ENCODE measurements at places on chromosomes 5 and 9.

- DNase-seq: no peak
Observed at GRCh38 chr5:34697308-34698108, 41.4 kb downstream of the RAI14 start.

DNA sequence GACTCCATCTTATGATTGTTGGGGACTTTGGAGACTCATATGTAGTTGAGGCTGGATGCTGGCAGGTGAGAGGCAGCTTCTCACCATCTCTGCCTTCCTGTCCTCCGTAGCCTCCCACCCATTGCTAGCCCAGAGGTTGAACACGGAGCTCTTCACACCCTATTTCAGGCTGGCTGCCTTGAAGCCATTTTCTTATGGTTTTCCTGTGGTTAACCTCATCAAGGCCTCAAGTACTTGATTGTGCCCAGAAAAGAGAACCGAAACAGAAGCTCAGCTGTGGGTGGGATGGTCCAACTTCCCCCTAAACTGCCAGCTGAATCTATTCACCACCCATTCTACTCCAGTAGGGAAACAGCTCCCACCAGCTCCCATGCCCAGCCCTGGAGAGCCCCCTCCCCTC, 102.9 kb downstream of the LIFR start:
- DNase-seq: no peak

DNA sequence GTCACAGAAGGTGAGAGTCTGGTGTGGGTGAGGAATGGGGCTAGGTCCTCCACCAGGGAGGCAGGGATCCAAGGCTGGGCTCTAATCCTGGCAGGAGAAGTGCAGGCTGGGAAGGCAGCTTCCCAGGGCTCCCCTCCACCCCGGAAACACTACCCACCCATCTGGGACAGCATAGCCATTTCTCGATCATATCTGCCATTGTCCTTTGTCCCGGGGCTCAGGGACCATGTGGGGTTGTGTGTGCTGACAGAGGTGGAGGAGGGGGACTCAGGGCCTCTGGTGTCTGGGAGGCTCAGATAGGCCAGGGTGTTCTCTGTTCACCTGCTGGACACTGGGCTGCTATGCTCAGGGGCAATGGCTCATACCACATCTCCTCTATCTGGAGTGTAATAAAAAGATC, 32.2 kb upstream of the STRBP start:
- DNase-seq: no peak

- no peak for DNase-seq
Observed at GRCh38 chr9:71703172-71703872, 65.0 kb downstream of the CEMIP2 start.

- no peak for DNase-seq
Observed at GRCh38 chr5:76379316-76379715, 23.8 kb upstream of the IQGAP2 start.

DNA sequence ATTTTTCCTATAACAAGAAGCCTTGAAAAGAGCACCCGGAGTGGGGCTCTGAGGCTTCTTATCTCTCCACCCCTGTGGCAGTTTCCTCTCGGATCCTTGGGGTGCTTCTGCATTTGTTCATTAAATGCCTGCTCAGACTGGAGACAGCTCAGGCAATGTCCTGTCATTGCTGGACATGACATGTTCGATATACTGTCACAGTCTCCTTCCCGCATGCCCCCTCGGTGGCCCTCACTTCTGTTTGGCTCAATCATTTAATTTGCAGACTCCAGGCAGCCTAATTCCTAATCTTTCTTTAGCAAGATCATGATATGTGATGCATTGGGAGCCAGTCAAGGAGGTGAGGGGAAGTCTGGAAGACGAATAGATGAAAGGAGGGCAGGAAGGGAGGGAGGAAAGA, 37.5 kb upstream of the CPEB4 start:
- no peak for DNase-seq

- DNase-seq: no peak
Observed at GRCh38 chr9:134285215-134285845, 40.9 kb upstream of the RXRA start.

GRCh38 chr5:107306594-107306993, 364.1 kb downstream of the EFNA5 start:
- DNase-seq: no peak

GRCh38 chr5:143701493-143701892, 110.5 kb upstream of the HMHB1 start:
- no peak for DNase-seq

DNA sequence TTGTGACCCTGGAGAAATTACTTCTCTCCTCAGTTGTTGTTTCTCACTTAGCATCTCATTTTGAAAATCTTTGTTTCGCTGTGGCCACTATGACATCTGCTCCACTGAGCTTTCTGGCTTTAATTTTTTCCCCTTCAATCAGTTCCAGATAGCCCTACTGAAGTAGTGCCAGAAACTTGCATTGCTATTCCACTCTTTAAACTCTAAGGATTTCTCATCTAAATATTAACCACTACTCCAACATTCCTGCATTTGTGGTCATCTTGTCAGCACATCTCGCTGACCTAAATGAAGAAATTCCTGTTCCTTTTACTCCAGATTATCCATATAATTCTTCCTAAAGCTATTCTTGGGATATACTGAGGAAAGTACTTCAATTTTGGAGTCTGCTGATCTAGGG, 15.3 kb upstream of the NOL6 start:
- DNase-seq: no peak

DNA sequence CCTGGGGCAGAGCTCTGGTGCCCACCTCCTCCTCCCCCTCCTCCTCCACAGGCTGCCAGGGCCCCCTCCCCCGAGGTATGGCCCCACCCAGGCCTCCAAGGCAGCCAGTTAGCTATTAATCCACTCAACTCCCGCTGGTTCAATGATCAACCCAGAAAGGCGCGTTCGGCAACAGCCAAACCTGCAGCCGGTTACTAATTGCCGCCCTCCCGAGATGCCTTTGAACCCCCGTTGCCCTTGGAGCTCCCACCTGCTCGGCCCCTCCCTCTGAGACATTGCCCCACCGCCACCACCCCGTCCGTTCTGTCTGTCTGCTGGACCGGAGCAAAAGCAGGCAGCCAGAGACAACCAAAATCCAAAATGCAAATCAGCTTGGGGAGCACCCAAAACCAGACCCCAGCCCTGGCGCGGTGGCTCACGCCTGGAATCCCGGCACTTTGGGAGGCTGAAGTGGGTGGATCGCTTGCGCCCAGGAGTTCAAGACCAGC, 25.8 kb downstream of the NOTCH1 start:
- no peak for DNase-seq

DNA sequence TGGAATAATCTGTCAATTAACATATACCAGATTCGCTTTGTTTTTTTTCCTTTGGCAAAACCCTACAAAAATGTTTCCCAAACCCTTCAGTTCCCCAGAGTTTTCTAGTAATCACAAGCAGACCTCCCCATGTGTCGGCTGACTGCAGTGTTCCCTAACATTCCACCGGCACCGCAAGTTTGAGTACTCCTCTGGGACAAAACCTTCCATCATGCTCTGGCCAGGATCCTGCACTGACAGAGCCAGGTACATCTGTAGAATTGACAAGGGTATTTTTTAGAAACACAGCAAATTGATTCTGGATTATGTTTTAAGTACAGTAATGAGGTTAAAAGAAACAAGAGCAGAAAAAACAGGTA, 174.7 kb downstream of the GAS1 start:
- DNase-seq: no peak

DNA sequence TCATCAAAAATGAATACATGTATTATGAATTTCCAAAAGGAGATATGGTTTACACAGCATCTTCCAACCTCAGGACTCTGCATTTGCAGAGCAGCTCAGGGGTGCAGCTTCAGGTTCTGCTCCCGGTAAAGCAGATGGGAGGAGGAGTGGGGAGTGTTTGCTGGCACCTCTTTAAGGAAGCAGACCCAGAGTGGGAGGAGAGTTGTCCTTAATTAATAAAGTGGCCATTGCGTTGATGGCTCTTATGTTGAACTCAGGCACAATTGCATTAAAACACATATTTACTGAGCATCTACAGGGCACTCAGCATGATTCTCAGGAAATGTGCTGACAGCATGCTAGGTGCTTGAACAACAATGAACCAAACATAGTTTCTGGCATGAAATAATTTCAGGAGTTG, 121.0 kb downstream of the PDZD2 start:
- DNase-seq: no peak

DNA sequence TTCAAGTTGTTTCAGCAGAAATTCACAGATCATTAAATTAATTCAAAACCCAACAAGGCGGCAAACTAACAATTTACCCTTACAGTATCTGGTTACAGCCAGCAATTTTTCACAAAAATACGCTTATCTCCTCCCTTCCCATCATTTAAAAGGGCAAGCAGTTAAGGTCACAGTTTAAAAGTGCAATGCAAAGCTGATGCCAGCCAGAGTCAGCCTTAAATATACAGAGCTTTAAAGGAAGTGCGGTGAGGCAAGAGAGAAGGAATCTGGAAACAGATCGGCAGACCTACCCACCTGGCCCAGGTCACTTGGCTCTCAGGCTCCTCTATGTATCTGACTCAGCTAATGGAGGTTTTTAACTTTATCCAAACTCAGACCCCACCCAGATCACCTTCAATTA, 31.0 kb downstream of the EPB41L4A start:
- no peak for DNase-seq

DNA sequence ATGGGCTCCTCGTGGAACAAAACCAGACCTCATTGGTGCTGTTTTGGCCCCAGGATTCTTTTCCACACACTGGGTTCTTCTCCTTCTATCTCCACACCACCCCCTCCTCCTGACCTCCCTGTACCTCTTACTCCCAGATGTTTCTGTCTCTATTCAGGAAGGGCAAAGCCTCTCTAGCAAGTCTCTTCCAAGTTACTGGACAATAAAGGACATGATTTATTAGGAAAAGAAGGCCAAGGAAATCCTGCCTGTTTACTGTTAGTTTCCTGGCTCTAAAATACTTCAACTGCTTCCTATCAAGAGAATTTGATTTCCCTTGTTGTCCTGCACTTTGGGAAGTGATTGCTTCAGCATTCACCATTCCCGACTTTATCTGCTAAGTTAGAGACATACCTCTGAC, 262.0 kb downstream of the SAXO1 start:
- DNase-seq: no peak

DNA sequence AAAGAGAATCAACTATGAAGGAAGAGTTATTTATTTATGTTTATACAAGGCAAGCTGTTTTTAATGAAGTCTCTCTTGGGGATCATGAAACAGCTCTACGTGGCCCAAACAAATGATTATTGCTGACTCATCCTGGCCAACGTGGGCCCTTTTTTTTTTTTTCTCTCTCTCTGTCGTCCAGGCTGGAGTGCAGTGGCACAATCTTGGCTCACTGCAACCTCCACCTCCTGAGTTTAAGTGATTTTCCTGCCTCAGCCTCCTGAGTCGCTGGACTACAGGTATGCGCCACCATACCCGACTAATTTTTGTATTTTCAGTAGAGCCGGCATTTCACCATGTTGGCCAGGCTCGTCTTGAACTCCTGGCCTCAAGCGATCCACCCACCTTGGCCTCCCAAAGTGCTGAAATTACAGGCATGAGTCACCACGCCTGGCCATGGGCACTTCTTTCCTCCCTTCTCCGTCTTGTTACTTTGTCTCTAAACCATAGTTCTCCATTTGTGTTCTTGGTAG, 98.3 kb downstream of the BASP1 start:
- no peak for DNase-seq

- DNase-seq: no peak
Observed at GRCh38 chr9:29796291-29796952, 2223.1 kb upstream of the C9orf72 start.

- DNase-seq: no peak
Observed at GRCh38 chr5:121239951-121240350, 611.7 kb upstream of the FTMT start.

Measured in NCI-H1694 (cell line).